ENCODE measurements at places on chromosomes 1 and 21.

DNA sequence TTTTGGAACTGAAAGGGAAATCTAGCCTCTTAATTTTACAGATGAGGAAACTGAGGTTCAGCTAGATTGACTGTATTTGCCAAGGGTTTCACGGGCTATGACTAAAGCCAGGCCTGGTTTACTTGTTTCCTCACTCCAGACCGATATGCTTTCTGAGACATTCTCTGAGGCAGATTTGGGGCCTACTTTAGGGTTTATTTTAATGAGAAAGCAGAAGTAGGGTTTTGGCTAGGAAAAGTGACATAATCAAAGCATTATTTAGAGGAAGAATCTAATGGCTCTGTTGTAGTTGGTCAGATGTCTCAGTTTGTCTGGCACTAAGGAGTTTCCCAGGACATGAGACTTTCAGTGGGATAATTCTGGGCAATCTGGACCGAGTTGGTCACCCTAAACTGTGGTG lies 1.5 kb upstream of the RPTN start:
- DNase-seq: no peak

- DNase-seq: no peak
Measured at GRCh38 chr21:41488080-41488479, 19.9 kb downstream of the TMPRSS2 start.

GRCh38 chr1:110248746-110249145 lies 38.6 kb downstream of the KCNC4 start:
- no peak for DNase-seq

- DNase-seq: no peak
Measured at GRCh38 chr1:169250022-169250421, 117.6 kb downstream of the NME7 start.

GRCh38 chr1:154948079-154948478 lies 7.8 kb downstream of the PBXIP1 start:
- no peak for DNase-seq

- no peak for DNase-seq
Measured at GRCh38 chr1:64161357-64161941, 42.0 kb upstream of the UBE2U start.
